ENCODE measurements at places on chromosomes 16 and 17.

DNA sequence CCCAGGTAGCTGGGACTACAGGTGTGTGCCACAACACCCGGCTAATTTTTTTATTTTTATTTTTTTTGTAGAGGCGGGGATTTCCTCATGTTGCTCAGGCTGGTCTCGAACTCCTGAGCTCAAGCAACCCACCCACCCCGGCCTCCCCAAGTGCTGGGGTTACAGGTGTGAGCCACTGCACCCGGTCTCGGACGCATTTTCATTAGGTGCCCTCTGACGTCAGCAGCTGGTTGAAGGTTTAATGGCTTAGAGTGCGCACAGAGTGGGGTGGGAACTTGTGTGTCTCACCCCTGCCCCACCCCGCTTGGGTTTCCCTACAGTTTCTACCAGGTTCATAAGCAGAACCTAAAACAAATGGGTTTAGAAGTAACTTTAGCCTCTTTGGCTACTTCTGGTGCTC is 109.0 kb downstream of the N4BP1 start:
- no peak for DNase-seq

- DNase-seq: no peak
These were observed 2.6 kb upstream of the RHBDL1 start for GRCh38 chr16:672851-673250.

DNA sequence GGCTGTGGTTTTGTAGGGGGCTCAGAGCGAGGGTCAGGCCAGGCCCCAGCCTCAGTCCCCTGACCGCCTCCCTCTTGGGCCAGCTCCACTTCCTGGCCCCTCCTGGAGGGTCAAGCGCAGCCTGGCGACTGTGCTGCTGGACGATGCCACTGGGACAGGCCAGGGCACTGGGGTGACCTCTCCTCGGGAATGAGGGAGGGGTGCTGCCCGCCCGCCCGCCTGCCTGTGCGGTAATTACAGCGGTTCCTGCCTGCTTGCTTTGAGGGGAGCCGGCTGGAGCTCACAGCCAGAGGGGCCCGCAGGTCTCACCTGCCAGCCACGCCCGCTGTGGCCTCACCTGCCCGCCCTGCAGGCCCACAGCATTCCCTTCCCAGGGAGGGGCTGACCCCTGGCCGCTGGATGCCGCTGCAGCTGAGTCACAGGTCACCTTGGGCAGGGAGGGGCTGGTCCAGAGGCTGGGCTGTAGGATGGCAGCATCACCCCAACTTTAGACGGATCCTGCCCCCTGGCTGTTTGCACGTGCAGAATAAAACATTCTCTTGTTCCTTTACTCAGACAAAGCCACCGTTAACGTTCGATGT is 76.7 kb upstream of the CBX4 start:
- DNase-seq: no peak

DNA sequence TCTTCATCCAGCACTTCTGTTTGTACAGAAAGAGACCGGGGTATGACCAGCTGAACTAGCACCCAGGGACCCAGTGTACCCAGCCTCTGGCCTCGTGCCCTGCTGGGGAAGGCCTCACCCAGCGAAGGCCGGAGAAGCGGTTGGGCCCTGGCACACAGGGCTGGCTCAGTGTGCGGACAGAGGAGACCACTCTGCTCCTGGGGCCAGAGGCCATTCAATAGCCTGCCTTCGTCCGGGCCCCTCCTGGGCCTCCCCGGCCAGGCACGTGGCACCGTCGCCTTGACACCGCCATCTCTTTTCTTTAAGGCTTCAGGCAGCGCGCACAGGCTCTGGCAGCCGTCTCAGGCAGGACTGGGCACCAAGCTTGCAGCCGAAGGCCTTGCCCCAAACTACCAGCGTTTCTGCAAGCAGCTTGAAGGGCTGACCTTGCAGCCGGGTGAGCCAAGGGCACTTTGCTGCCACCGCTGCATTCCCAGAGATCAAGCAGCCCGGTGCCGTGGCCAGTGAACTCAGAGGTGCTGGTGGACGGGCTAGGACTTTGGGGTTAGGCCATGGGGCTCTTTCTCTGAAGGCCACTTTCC is 8.0 kb downstream of the TAX1BP3 start:
- no peak for DNase-seq

GRCh38 chr16:74749291-74750055 is 25.1 kb downstream of the FA2H start:
- no peak for DNase-seq

DNA sequence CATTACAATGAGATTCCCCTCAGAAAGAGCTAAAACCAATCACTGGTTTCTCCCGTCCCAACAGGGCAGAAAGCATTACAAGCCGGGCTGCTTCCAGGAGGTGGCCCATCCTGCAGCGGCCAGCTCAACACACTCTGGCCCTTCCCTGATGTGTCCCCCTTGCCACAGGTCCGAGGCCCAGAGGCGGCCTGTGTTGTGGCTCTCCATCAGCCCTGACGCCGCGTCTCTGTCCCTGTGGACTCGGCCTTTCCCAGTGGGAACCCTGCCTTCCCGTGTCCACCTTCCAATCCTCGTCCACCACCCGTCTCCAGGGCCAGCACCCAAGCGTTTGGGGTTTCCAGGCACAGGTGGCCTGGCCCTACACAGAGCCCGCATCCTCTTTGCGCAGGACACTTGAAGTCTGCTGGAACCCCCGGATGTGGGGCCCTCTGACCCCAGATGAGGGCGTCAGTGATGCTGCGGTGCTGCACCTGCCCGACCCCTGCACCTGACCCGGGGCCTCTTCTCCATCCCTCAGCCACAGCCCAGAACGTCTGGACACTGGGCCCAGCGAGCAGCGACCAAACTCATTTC is 21.1 kb downstream of the RAB40B start:
- DNase-seq: no peak

Data from HEK293T (cell line).